ENCODE measurements at places on chromosomes 12 and 14.
A peak's percentile ranks its signal among the peaks of the same experiment; 100 is the strongest.

DNA sequence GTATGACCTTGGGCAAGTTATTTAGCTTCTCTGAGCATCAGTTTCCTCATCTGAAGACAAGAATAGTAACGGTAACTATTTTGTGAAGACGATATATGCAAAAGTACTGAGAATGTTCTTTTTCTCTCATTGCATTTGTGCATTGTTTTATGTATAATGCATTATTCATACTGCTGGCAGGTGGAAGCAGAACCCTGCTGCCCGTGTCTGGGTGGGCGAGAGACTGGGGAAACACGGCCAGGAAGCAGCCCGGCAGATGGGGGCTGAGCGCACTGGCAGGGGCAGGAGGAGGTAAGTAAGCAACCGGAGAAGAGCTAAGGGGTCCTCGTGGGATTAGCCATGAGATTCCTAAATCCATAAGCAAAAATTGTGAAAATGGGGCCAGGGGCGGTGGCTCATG is 115.8 kb upstream of the MED13L start:
- DNase-seq = no peak

GRCh38 chr12:53696285-53696654 is 20.4 kb upstream of the ATP5MC2 start:
- DNase-seq = peak; percentile 96

DNA sequence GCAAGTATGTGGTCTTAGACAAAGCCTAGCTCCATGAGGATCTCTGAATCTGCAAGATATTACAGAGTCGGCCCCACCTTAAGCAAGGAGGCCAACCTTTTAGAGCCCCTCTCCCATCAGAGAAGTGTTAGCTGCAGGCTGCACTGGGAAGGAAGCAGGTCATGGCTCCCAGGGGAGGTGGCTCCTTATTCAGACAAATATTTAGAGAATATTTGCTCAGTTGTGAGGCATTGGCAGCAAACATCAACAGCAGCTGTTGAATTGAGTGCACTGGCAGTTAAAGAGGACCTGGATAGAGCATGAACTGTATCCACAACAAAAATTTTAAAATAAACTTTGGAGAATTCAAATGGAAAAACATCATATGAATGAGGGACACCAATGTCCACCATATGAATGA is 44.7 kb downstream of the FSCB start:
- no peak for DNase-seq

GRCh38 chr12:27272373-27273028 is 28.4 kb downstream of the STK38L start:
- no peak for DNase-seq

- no peak for DNase-seq
These were observed 407.3 kb upstream of the FLRT2 start for GRCh38 chr14:85122690-85123089.

Data from endodermal cell (in vitro differentiated cells).